ENCODE measurements at places on chromosomes 2 and 18.

DNA sequence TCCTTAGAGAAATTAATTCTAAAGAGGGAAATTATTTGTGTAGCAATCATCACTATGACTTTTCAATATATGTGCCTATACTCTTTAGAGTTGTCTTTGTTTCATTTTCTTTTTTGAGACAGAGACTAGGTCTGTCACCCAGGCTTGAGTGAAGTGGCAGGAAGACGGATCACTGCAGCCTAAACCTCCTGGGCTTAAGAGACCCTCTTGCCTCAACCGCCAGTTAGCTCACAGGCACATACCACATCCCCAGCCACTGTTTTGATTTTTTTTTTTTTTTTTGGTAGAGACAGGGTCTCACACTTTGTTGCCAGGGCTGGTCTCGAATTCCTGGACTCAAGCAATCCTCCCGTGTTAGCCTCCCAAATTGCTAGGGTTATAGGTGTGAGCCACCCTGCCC, 12.4 kb downstream of the YWHAQ start:
- no peak for DNase-seq

GRCh38 chr18:785242-785641, 26.8 kb downstream of the YES1 start:
- DNase-seq: no peak

GRCh38 chr2:83068714-83069113, 1390.4 kb downstream of the SUCLG1 start:
- DNase-seq: no peak

DNA sequence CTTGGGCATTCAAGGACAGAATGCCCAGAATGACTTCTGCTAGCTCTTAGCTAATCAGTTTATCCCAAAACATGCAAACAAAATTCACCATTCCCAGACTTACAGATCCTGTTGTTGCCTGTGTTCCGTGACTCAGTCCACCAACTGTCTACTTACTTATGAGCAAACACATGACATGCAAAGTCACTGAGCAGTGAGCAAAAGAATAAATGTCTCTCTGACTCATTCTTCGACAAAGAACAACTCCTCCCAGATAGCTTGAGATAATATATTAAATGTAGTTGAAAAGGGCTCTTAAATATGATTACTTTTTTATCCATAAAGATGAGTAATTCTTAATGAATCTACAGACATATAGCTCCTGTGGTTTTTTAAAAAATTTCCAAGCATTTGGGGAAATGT, 9.0 kb upstream of the CREG2 start:
- DNase-seq: no peak

DNA sequence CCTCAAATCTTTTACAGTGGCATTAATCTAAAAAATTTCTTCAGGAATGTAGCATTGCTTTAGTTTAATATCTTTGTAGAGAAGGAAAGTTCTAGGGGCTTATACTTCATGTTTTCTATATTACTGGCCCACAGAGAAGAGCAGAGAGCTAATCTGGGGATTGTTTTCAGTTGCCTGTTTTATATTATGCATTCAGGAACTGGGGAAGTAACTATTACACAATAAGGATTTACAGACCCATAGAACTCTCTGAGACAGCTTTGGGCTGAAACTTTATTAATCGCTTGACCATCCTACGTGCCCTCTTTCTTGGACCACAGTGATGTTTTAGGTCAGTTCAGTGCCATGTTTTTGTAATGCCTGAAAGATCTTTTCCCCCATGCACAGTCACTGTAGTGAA, 29.9 kb downstream of the BIRC6 start:
- DNase-seq: no peak

GRCh38 chr2:17894556-17894955, 16.1 kb downstream of the KCNS3 start:
- no peak for DNase-seq

DNA sequence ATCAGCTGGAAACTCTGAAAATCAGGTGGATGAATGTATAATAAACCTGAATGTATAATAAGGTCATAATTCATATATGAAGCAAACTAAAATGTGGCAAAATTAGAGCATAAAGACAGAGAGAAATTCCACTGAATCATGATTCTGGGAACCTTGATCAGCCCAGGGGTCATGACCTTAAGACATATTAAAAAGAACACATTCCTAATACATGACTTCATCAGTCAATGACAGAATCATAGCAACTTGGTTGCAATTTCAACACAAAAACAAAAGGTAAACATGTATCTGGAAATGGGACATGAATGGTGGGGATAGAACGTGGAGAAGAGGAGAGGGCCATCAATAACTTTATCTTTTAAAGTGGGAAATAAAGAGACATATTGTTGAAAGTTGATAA, 17.6 kb downstream of the AFF3 start:
- no peak for DNase-seq
